NCI-H2107 (cell line): ENCODE measurements at places on chromosomes 7 and 10.

- no peak for DNase-seq
Measured at GRCh38 chr10:4266416-4267085, 481.5 kb upstream of the KLF6 start.

- no peak for DNase-seq
Measured at GRCh38 chr10:129048513-129048912, 418.5 kb upstream of the MGMT start.

- DNase-seq: no peak
Measured at GRCh38 chr7:98133181-98133580, 26.5 kb downstream of the LMTK2 start.

- no peak for DNase-seq
Measured at GRCh38 chr7:266851-267840, 22.8 kb upstream of the FOXL3 start.

GRCh38 chr10:132943058-132943790, 854 bp upstream of the CFAP46 start:
- DNase-seq: no peak

- no peak for DNase-seq
Measured at GRCh38 chr10:96417441-96417840, 58.6 kb upstream of the OPALIN start.

- DNase-seq: no peak
Measured at GRCh38 chr7:85021101-85021704, 165.7 kb downstream of the SEMA3D start.

DNA sequence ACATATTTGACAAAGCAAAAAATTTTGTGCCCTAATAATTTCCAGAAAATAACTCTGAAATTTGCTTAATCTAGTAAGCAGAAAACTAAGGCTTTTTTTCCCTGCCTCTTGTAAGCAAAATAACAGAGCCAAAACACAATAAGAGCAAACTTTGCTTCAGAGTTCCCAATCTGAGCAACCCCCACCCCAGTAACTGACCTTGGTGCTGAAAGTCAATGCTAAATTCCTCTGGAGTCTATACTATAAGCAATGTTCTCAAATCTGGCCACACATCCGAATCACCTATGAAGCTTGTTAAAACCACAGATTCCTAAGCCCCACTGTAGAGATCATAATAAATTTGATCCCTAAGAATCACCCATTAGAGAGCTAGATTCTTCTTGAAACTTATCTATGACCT, 150.5 kb downstream of the ELAPOR2 start:
- no peak for DNase-seq
